ENCODE measurements at places on chromosomes 12 and 14.
A peak's percentile ranks its signal among the peaks of the same experiment; 100 is the strongest.

DNA sequence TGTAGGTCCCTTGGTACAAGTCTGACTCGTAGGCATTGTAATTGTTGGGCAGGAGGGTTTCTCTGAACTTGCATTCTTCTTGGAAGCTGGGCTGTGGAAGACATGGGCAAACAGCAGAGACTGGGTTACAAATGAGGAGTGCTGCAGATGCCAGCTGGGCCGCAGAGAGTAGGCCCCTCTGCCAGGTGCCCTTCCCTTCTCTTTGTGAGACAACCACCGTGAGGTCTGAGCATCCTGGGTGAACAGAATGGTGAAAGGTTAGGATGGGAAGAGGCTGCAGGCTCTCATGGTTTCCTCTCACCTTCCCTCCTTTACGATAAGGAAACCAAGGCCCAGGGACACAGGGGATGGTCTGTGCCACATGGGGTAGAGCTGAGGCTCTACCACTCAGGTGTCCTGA is 11.3 kb downstream of the FGF6 start:
- no peak for DNase-seq

GRCh38 chr14:50523271-50524041 is 8.9 kb downstream of the MAP4K5 start:
- DNase-seq, result no peak

- no peak for DNase-seq
These were observed 29.0 kb downstream of the SCYL2 start for GRCh38 chr12:100295764-100296555.

GRCh38 chr12:49059299-49060171 is 1.1 kb downstream of the KMT2D start:
- no peak for DNase-seq

GRCh38 chr14:103198131-103199105 is 75.2 kb downstream of the TNFAIP2 start:
- no peak for DNase-seq

GRCh38 chr14:94097091-94097490 is 13.4 kb upstream of the IFI27 start:
- no peak for DNase-seq

- no peak for DNase-seq
These were observed 63.1 kb downstream of the HEATR5A start for GRCh38 chr14:31357279-31357678.

DNA sequence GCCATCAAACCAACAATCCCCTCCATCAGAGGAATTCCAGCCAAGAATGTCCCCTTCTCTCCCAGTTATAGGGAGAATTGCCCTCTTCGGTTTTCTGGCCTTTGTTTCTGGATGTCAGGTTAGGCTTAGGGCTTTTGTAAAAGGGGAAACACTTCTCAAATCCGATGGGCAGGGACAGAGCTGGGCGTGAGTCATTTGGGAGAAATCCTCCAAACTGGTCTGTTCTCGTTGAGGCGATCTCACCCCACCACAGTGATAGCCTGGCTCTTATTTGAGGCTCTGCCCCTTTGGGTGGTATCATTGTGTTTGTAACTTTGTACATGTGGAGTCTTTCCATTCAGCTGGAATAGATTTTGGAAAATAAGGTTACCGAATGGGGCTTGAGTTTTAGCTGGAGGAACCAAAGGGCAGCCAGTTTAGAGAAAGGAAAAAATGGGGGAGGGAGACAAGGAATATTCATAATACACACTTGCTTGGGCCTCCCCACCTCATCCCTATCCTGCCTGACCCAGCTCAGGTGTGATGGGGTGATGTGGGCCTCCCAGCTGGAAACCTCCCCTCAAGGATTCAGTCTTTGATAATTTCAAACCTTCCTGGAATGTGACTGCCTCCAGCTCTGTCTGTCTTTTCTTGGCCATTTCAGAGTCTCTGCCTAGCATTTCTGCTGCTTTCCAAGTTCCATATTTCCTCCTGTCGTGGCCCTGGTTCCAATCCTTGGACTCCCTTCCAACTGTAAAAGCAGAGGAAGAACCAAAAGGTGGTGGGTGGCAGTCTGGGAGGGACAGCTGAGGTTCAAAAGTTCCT is 7.5 kb downstream of the HOXC4 start:
- DNase-seq, result no peak

DNA sequence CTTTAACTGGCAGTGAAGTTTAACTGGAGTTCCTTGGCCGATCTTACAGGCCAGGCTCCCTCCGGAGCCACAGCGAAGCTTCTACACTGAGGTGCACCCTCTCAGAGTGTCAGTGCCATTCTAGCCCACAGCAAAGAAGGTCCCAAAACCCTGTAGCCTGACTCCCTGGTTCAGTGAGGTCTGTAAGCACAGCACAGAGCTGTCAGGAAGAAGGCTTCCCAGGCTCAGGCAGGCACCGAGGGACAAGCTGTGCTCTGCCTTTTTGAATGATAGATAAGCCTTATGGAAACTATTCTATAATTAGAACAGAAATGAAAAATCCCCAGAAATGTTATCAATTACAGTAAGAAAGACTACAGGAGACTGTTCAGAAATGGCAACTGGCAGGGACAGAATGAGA is 40.2 kb downstream of the MOK start:
- no peak for DNase-seq

GRCh38 chr12:55965941-55966407 is at the start of gene PMEL:
PMEL (minus strand) TSS chr12:55966042; CDS start chr12:55966011, 31 bp downstream.
- DNase-seq, result no peak

DNA sequence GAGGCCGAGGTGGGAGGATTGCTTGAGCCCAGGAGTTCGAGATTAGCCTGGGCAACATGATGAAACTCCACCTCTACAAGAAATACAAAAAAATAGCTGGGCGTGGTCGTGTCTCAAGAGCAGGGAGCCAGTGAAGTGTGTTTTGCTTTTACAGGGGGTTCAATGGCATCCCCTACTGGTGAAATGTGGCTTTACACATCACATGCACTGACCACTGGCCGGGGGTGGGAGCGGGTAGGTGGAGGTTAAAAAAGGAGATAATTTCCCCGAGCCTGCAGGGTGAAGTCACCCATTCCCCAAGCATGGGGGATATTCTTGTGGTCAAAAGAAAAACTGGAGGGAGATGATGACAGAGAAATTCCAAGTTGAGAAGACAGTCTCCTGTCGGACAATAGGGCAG is 63.6 kb upstream of the PWP1 start:
- DNase-seq, result no peak

DNA sequence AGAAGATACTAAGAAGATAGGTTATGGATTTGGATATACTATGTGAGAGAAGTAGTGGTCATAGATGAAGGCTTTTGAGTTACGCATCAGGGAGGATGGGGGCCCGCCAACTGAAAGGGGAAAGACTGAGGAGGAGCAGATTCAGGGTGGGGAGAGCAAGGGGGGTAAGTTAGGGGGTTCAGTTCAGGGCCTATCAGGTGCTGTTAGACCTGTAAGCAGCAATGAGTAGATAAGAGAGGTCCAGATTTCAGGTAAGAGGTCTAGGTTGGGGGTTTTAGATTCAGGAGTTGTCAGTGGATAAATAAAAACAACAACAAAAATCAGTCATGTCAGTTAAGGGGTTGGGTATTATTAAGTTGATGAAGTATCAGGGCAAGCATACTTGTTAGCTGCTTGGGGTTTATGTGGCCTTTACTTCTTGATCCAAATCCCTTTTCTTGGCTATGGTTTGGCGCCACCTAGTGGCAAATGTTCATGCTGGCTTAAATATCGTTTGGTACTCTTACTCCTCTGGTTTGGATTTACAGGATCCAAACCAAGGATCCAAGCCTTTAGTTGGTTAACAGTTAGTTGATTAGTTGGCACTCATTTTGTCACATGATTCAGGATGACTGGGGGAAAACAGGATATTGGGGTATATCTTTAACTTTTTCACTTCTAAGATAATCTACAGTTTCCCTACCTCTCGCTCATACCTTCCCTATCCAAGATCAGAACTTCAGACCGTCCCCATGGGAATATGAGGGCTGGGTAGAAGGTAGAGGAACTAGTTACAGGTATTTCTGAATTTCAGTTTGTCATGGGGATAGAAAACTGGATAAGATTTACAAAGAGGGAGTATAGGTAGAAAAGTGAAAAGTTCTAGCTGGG is 65.1 kb downstream of the PCNX1 start:
- peak; percentile 62 for DNase-seq

DNA sequence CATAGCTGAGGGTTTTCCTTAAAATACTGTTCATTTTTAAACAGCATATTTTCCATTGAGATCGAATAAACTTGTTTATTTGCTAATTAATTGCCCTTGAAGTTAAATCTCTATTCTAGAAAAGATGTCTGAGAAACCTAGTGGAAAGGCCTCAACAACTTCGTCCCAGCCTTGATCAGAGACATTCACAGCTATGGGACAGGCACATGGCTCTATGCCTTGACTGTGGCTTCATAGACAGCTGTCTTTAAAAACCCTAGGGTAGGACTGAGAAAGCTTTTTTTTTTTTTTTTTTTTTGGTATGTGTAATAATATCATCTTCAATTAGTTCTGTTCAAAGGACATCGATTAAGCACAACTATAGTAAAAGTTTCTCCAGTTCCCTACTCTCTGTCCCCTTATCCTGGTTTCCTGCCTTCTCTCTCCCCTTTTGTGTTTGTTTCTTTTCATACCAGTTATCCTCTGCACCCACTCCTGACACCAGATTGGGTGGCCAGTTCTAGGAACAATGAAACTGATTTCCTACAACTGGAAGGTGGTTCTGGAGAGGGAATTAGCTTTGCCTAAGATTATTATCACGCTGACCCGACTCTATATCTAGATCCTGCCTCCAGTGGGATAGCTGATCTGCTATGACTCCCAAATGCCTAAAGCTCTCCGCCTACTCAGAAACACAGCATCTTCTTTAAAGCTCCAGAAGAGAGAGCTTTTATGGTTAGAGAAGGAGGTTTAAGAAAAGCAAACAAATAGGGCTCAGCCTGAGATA is 20.3 kb downstream of the SOCS2 start:
- DNase-seq, result no peak

GRCh38 chr12:79925492-79925891 is 9.4 kb downstream of the PPP1R12A start:
- DNase-seq, result no peak

DNA sequence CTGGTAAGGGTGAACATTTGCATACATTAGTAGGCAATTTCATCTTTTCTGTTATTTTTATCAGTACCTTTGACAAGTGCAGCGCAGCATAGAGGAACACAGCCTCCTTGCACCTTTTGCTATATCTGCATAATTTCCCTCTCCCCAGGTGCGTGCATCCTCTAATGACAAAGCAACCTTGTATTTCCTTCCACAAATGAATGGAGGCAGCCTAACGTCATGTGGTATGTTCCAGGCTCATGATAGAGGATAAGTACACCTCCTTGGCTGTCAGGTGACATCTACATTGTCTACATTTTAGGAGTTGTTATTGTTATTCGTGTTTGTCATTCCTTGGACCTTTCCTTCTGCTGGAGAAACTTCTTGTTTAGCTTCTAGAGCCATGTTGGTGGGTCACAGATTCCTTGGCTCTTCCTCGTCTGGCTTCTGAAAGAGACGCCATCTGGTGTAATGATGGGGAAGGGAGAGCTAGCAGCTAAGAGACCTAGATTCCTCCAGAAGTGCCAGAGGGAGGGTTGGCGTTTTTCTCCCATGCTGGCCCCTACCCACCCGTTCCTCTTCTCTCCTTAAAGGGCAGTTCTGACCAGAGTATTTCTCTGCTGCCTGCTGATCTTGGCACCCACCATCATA is 37.0 kb downstream of the EVL start:
- DNase-seq, result no peak

DNA sequence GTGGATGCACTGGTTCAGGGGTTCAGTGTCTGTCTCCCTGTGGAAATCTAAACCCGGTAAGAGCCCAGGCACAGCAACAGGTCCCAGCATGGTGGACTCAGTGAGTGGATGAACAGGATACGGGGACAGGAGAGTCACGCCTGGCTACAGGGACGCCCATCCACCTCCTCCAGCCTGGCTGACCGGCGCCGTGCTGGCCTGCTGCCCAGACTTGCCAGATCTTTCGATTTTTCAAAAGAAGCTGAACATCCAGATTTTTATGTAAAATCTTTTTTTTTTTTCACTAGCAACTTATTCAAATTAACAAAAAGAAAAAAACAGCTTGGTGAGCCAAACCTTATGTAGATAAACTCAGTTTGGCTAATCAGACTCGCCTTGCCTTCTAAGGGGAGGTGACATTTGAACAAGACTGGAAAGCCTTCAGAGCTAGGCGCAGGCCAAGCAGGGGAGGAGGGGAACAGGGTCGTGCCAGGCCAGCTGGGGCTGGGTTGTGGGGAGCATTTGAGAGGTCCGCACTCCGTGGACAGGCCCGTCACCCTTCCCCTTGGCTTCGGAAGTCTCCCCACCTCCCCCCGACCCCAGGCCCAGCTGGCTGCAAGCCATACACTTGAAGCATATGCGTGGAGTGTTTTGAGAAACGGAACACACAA is 87.8 kb upstream of the NCOR2 start:
- no peak for DNase-seq

- no peak for DNase-seq
These were observed 151.1 kb downstream of the DPF3 start for GRCh38 chr14:72742838-72743195.

DNA sequence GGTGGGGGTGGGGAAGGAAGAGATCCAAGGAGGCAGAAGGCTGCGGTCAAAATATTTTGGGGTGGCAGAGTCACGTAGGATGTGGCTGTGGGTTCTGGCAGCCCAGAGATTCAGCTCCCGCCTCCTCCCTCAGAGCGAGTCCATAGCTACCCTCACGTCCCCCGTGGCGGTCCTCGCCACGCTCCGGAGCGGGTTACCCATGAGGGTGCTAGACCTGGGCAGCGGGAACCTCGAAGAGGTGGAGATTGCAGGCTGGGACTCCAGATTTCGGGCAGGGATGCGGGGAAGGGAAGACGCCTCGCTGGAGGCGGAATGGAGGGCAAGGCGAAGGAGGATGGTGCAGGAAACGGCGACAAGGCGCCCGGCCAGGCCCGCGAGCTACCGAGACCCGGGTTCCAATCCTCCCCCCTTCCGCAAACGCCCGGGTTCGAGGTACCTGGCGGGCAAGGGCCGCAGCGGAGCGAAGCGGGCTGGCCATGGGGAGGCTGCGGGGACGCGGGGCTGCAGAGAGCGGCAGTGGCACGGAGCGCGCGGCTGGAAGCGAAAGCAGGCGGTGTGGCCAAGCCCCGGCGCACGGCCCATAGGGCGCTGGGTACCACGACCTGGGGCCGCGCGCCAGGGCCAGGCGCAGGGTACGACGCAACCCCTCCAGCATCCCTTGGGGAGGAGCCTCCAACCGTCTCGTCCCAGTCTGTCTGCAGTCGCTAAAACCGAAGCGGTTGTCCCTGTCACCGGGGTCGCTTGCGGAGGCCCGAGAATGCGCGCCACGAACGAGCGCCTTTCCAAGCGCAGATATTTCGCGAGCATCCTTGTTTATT is 46.2 kb downstream of the BCAT1 start:
- DNase-seq, result no peak

GRCh38 chr12:69639400-69640016 is 28.8 kb upstream of the LRRC10 start:
- peak; percentile 3 for DNase-seq

DNA sequence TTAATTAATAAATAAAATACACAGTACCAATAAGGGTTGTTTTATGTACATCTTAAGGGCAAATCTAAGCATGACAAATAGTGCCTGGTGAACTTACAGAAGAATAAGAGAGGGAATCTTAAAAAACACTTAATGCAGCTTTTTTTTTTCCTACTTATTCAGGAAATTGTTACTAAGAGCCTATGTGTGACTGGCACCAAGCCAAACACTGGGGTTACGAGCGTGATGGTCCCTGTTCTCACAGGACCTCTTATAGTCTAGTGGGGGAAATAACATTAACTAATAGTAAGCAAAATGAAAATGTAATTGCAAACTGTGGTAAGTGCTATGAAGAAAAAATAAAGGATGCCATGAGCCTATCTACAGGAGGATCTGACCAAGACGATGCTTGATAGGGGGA is 53.6 kb downstream of the RTN1 start:
- DNase-seq, result no peak

GRCh38 chr12:42343721-42344120 is 17.8 kb downstream of the PPHLN1 start:
- no peak for DNase-seq
